GM12864 (cell line): ENCODE measurements at places on chromosomes 11 and 22.

GRCh38 chr11:122820158-122820557, 18.1 kb upstream of the CRTAM start:
- DNase-seq: no peak

- DNase-seq: no peak
Observed at GRCh38 chr22:45977003-45977411, at the start of gene WNT7B. Gene WNT7B (minus strand): TSS chr22:45977162. CDS start chr22:45976754, 408 bp downstream.

GRCh38 chr11:15663777-15664218, 549.1 kb downstream of the INSC start:
- no peak for DNase-seq

- DNase-seq: no peak
Observed at GRCh38 chr11:30481330-30481729, 104.8 kb downstream of the MPPED2 start.

DNA sequence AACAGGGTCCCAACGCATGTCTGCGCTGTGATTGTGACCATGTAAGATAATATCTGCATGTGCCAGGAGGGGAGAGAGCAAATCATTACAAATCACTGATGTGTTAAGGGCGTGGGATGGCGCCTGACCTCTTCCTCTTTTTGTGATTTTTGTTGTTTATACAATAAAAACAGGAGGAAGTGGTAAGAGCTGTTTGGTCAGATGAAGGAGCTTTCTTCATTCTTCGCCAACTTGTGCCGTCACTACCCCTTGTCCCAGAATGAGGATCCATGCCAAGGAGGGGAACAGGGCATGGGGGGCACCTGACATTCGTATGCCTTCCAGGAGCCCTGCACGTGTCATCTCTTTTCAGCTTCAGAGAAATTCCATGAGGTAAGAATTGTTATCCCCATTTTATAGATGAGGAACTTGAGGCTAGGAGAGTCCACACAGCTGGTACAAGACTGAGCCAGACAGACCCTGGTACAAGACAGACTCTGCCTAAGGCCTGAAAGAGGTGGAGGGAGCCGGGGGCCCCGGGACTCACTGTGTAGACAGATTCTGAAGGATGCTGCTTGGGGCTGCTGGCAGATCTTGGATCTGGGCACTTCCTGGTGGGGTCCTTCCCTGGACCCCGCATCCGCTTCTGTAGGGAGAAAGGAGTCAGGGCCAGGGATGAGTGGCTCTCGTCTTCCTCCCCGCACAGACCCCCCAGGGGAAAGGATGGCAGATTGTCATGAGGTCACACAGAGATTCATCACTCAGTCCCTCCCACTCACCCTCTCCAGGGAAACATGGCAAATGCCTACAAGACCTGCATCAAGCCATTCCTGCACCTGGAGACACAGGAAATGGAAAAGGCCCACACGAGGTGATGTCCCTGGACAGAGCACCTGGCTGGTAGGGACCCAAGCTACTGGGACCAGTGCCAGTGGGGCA, 34.6 kb downstream of the NFAM1 start:
- peak; percentile 42 for DNase-seq

GRCh38 chr22:45664136-45664646, 7.4 kb upstream of the ATXN10 start:
- no peak for DNase-seq

DNA sequence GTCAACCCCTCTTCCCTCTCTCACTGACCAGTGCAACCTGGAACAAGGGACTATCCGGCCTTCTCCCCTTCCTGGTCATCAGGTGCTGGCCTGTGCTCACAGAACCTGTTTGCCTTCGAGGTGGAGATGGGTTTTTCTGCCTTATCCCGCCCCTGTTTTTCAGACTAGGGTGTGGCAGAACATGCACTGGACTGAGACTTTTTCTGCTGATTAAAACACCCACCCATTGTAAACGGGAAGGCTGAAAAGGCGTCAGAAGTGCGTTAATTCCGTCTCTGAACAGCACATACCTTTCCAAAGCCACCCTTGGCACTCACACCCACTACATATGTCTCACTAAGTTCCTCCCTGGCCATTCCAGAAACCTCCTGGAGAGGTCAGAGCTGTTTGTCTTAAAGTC, 4.4 kb upstream of the B3GNT6 start:
- DNase-seq: no peak

DNA sequence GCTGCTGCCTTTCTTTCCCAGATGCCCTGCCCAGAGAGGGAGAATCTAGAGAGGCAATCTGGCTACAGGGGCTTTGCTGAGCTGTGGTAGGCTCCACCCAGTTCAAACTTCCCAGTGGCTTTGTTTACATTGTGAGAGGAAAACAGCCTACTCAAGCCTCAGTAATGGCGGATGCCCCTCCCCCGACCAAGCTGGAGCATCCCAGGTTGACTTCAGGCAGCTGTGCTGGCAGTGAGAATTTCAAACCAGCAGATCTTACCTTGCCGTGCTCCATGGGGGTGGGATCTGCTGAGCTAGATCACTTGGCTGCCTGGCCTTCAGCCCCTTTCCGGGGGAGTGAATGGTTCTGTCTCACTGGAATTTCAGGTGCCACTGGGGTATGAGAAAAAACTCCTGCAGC, 12.2 kb downstream of the BDNF start:
- DNase-seq: no peak

DNA sequence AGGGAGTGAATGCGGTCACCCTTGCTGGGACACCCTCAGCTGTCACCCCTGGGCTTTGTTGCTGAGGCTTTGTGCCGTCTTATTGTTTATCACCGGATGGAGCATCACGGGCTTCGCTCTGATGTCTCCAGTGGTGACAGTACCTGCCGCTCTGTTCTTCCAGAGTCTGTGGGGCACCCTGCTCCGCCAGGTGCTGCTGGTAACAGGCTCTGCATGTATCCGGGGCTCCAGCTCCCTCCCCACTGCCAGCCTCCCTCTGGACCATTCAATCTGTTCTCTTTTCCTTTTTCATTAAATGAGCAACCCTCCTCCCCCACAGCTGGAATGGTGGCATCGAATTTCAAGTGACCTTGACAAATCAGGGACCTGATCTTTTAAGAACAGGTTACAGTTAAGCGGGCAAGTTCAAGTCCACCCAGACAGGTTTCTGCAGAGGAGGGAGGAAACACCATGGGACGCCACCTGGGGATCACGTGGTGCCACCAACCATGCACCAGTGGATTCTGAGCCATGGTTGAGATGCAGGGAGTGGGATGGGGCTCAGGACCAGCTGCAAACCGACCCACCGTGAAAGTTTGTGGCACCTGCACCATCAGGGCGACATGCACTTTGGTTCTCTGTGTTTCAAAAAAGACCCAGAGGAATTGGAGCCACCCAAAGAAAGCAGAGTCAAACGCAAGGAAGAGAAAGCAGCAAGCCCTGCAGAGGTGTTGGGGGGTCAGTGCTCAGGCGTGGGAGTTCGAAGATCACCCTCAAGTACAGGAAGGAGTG, 89.3 kb downstream of the BCR start:
- no peak for DNase-seq

DNA sequence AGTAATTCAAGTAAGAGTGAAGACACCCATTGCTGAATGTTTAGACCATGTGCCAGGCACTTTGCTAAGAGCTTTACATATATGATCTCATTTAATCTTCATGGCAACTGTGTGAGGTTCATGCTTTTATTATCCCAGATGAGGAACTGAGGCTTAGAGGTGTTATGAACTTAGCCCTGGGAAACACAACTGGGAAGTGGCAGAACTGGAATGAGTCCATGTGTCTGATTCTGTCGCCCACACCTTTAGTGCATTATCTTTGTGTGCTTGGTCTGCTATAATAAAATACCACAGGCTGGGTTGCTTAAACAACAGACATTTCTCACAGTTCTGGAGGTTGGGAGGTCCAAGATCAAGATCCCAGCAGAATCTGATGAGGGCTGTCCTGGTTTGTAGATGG, 108.7 kb upstream of the PLET1 start:
- DNase-seq: no peak

- no peak for DNase-seq
Observed at GRCh38 chr11:87628026-87628580, 547.1 kb downstream of the RAB38 start.

DNA sequence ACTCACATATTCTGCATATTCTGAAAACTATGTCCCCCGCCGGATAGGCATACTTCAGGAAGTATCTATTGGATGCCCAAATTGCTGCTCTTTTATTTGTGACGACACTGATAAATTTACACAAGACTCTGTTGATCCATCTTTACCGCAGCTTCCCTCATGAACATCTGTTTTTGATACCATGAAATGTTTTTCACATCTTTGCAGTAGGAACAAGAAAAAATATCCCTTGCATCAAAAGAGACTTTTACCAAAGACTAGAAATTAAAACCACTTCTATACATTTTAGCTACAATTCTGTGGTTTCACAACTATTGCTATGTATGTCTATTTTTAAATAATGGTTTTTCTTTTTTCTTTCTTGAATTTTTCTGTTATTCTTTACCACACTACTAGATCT, 15.3 kb downstream of the POU2AF2 start:
- DNase-seq: no peak

DNA sequence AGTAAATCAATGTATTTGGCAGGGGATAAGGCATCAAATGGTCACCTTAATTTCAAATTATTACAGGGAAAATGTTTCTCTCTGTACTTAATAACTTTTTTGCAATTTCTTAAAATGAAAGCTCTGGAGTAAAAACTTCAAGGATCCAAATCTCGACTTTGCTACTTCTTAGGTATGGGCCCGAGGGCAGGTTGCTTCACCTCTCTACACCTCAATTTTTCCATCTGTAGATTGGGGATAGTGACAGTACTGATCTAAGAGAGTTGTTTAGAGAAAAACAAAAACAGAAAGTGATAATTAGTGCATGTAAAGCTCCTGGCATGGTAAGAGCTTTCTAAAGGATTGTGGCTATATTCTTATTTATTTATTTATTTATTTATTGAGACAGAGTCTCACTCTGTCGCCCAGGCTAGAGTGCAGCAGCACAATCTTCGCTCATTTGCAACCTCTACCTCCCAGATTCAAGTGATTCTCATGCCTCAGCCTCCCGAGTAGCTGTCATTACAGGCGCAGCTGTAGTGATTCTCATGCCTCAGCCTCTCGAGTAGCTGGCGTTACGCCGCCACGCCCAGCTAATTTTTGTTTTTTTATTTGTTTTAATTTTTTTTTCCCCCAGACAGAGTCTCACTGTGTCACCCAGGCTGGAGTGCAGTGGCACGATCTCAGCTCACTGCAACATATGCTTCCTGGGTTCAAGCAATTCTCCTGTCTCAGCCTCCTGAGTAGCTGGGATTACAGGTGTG, 2.3 kb upstream of the TFIP11 start:
- DNase-seq: no peak

DNA sequence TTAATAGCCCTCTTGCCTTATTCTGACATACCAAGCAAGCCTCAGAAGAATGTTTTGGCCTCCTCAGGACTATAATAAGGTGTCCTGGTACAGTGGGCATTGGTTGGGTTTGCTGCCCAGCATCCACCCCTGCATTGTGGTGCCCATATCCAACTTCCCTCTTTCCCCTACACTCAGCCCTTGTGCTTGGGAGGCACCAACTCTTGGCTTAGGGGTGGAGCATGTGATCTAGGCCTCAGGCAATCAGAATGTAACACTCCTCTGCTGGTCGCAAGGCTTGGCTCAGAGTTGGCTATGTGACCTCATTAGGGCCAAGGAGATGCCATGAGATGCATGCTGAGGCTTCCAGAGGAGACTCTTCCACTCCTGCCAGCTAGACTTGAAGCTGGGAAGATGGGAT, 123.0 kb downstream of the CSNK2A3 start:
- DNase-seq: no peak

GRCh38 chr11:8947230-8947943, 4.6 kb upstream of the ASCL3 start:
- DNase-seq: no peak

GRCh38 chr22:43546186-43546585, 134.4 kb downstream of the MPPED1 start:
- DNase-seq: no peak

DNA sequence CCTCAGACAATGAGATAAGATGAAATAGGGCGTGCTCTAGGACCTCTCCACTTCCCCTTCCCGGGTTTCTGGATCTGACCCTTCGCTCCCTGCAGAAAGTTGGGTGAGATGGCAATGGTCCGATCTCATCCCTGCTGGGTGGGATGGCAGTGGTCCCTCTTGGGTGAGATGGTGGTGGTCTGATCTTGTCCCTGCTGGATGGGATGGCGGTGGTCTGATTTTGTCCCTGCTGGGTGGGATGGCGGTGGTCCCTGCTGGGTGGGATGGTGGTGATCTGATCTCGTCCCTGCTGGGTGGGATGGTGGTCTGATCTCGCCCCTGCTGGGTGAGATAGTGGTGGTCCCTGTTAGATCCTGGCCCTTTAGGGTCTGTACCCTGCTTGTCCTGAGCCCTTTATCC, 21.3 kb downstream of the ST14 start:
- DNase-seq: no peak

GRCh38 chr11:124748481-124749343, 3.3 kb downstream of the VSIG2 start:
- no peak for DNase-seq

DNA sequence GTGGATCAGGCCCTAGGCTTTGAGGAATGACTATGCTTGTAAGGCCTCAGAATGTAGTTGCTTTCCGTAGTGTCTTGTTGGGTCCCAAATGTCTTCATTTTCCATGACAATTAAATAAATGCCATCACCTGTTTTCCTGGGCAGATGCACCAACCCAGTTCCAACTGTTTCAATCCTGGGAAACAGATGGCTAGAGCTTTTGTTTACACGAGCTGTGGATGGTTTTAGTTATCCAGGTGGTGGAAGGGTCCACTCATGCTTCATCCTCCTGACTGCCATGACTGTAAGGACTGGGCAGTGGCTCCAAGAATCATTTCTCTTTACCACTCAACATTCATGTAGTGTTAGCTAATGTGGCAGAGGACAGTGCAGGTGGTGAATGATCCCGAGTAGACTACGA, 8.6 kb downstream of the RCN1 start:
- DNase-seq: no peak
